ENCODE measurements at places on chromosomes 12 and 14.
A peak's percentile ranks its signal among the peaks of the same experiment; 100 is the strongest.

DNA sequence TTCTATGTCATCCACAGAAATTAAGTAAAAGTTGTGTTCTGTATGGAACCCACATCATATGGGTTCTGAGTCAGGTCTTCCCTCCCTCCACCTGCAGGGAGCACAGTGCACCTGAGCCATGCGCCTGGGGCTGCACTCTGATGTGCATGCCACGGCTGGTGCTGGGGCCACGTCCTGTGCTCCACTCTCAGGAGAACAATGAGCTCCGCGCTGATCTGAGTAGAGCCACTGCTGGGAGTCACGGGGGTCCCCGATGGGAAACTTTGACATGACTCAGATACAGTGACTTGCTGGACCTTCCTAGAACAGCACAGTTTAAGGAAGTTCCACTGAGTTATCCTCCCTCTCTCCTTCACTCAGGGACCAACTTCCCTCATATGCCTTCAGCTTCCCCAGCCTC lies 683.4 kb downstream of the TMEM121 start:
- DNase-seq = no peak

- DNase-seq = peak; percentile 94
These were observed 726 bp upstream of the ZNF140 start for GRCh38 chr12:133080026-133080367.

DNA sequence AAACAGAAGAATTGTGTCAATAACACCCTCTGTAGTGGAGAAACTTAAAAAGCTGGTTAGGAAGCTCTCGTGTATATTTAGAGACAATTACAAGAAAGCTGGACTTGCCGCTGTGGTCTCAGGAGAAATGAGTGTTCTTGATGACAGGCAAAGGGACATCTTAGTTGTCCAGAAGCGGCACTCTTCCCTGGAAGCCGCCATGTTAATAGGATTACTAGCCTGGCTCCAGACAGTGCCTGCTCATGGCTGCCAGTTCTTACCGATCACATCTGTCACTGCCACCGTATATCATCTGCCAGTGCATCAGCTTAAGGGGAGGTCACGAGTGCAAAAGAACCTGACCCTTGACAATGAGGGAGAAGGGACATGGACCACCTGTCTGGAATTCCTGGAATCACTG lies 48.9 kb downstream of the C14orf132 start:
- no peak for DNase-seq

- DNase-seq = no peak
These were observed 134.8 kb downstream of the BCL11B start for GRCh38 chr14:99137001-99137700.

DNA sequence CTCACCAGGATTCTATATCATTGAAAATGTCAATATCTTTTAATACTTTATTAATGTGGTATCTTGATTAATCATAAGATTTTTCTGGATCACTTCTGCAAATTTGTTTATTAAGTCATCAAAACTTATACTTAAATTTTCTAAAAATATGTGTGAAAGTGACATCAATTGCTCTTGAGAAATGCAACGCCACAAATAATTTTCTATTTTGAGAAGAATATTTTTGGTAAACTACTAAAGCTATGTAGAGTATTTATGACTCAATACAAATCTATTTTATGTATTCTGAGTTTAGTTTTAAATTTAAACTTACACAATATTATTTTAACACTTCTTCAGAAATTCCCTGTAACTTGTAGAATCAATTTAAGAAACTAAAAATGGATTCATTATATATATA lies 263.3 kb downstream of the RASSF9 start:
- DNase-seq = no peak

DNA sequence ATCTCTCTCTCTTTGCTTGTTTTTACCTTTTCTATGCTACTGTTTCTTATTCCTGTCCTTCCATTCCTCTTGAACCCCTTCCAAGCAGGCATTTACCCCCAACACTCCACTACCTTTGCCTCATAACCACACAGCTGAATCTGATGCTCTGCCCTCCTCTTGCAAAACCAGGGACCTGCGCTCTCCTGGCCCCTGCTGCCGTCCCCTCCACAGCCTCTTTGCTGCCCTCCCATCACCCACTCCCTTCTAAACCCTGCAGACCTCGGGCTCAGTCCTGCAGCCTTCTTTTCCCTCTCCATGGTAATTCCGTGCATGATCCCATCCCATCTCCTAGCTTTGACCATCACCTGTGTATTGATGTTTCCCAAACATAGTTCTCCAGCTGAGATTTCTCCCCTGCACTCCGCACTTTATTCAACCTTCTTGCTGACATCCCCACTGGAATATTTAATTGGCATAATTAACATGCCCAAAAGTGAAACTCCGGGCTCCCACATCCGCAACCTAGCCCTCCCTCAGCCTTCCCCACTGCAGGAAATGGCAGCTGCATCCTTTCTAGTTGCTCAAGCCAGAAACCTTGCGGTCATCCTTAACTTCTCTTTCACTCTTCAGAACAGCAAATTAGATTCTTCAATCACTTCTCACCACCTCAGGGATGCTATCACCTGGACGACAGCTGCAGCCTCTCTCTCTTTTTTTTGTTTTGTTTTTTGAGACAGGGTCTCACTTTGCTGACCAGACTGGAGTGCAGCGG lies 16.0 kb downstream of the FIGNL2 start:
- DNase-seq = no peak

DNA sequence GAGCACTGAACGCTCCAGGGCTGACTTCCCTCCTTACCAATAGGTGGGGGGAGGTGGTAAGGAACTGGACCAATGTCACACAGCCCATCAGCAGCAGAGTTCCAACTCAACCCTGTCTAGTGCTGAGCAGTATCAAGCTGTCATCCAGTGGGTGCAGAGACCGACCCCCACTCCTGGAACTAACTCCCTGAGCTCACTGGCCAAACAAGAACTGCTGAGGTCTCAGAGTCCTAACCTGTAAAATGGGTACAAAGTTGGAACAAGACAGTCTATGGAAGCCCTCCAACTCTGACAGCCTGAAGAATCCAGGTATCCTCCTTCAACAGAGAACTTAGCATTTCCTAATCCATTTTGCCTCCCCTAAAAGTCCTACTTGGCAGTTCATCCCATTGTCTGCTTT lies 91.1 kb upstream of the CLMN start:
- DNase-seq = no peak

- DNase-seq = no peak
These were observed 31.7 kb downstream of the FUT8 start for GRCh38 chr14:65444230-65444629.

DNA sequence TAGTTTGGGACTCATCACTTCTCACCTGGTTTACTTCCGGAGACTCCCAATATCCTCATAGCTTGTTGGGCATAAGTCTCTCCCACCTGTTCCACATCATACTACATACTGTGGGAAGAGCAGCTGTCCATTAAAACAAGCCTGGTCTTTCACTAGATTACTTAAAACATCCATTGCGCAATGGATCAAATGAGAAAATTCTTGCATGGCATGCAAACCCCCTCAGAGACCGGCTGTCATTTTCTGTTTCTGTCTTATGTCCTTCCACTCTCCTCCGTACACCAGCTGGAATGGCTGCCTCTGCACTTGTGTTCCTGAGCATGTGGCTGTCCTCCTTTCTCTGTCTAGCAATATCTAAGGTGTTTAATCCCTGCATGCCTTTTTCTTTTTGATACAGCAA lies 265.6 kb downstream of the TMEM117 start:
- DNase-seq = no peak

- no peak for DNase-seq
These were observed 185.3 kb downstream of the CALM1 start for GRCh38 chr14:90582166-90582565.

GRCh38 chr12:13004986-13005385 lies 4.9 kb upstream of the HEBP1 start:
- DNase-seq = no peak

GRCh38 chr12:48163150-48163747 lies 5.9 kb upstream of the ASB8 start:
- no peak for DNase-seq

- DNase-seq = no peak
These were observed 33.7 kb downstream of the MDM2 start for GRCh38 chr12:68841717-68842116.

DNA sequence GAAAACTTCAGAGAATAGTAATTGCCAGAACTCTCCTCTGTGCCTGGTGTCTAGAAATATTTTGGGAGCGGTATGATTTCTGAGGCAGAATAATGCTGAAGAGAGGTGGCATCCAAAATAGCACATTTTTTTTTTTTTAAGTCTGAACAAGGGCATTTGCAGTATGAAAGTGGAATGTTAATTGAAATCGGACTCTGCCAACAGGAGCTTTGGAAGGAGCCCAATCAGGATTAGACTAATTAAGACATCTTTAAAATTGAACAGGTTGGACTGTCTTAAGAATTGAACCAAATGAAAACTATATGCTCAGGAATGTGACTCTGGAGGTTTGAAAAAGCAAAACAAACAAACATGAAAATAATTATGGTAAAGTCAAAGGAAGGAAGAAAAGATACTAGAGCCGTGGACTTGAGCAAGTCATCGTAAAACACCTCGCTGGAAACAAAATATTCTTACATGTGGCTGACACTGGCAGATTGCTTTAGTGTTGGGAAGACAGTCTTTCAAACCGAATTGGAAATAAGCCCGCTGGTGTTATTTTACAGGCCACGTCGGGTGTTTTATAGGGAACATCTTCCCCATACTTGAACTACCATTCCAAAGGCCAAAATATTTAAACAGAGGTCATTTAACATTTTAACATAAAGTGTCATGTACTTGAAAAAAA lies 436.3 kb downstream of the VRK1 start:
- DNase-seq = no peak

GRCh38 chr12:123951467-123951866 lies 21.2 kb downstream of the CCDC92 start:
- no peak for DNase-seq

DNA sequence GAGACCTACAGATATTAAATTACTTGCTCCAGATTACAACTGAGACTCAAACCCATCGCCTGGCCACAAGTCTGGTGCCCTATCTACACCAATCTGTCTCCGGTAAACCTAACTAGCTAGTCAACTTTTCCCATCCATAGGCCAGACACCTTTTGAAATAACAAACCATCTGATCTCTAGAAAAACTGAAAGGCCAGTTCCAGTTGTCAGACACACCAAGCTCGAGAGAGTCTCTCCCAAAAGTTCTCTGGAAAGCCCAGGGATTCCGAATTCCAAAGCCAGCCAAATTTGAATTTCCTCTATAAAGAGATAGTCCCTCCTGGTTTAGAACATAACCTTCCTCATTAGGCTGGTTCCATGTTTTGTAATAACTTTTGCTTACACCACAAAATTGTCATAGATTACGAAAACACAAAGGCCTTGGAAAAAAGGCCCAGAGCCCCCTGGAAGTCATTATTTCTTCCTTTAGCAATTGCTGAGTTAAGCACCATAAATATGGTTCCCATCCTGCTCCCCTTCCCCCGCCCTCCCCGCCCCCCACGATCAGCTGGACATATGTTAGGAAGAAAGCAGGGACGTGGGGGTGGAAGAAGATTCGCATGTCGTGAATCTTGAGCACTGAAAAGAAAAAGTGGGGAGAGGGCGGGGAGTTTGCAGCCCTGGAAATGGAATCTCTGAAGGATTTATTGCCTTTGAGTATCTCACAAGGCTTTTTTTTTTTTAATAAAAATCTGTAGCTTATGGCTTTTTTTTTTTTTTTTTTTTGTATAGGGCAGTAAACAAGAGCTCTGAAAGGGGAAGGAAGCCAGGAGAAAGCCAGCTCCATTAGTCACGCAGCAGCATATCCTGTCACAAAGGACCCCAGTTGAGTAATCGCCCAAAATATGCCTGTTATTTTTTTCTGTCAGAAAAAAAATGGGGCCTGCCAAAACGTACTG lies 110.4 kb downstream of the ZFP36L1 start:
- no peak for DNase-seq

DNA sequence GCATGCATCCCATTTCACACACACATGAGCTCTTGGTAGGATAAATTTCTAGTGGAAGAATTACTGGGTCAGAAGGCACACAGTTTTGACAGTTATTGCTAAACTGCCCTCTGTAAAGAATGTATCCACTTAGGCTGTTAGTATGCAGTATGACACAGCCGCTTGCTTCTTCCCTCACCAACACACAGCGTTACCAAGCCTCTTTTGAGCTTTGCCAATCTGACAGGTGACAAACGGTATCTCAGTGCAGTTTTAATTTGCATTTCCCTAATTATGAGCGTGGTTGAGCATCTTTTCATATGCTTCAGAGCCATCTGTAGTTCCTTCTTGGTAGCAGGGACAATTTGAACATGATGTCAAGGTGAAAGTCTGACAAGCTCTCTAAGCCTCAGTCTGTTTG lies 42.9 kb downstream of the HRK start:
- no peak for DNase-seq

- peak; percentile 76 for DNase-seq
These were observed 630 bp downstream of the FOS start for GRCh38 chr14:75279153-75279762.

GRCh38 chr14:97456958-97457357 lies 659.8 kb downstream of the VRK1 start:
- no peak for DNase-seq

DNA sequence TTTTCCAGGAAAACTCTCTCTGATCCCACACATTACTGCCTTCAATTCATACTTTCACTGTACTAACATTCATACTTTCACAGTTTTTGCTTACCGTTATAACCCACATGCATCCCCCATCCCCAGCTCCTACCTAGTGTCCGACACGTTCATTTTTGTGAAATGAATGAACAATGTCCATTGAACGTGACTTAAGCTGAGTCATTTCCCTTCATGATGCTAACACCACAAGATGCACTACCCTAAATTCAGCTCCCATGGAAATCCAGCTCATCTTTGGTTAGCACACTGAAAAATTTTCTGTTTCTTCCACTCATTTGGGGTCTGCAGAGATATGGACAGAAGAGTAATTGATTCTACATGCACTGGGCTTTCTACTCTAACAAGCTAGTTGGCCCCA lies 84.7 kb downstream of the GALNT4 start:
- DNase-seq = no peak

- DNase-seq = no peak
These were observed 34.1 kb downstream of the NOC4L start for GRCh38 chr12:132178316-132178715.

DNA sequence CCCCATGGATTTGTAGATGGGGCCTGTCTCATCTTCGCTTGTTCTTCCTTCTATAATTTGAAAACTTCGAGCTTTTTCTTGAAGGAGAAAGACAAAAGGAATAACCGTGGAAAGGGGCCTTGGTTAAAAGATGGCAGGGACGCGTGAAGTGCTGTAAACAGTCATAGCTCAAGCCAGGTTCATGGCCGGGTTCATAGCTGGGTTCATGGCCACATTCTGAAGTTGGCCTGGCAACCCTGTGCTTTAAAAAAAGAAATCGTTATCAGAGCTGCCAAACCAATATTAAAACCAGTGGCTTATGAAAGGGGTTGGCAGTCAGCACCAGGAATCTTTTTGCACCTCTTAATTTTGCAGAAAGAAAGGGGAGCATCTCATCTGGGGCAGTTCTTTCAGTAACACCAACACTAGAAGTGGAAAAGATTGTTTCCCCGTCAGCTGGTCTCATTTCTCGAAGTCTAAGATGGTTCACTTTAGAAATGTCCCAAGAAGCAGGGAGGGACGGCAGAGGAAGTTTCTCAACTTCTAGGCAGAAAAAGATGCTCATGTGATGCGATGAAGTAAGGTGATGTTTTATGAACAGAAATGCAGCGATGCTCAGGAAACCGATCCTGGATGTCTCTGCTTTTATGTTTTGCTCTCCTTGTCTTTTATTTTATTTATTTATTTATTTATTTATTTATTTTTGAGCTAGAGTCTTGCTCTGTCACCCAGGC lies 193.1 kb upstream of the TBX3 start:
- no peak for DNase-seq

All from hypothalamus (tissue), 51 donors.